ENCODE measurements at places on chromosomes 7 and 10.
A peak's percentile ranks its signal among the peaks of the same experiment; 100 is the strongest.

- DNase-seq, result peak; percentile 36
These were observed 44.0 kb upstream of the COL13A1 start for GRCh38 chr10:69757553-69758309.

- no peak for DNase-seq
These were observed 17.4 kb downstream of the CYP3A4 start for GRCh38 chr7:99766484-99767099.

DNA sequence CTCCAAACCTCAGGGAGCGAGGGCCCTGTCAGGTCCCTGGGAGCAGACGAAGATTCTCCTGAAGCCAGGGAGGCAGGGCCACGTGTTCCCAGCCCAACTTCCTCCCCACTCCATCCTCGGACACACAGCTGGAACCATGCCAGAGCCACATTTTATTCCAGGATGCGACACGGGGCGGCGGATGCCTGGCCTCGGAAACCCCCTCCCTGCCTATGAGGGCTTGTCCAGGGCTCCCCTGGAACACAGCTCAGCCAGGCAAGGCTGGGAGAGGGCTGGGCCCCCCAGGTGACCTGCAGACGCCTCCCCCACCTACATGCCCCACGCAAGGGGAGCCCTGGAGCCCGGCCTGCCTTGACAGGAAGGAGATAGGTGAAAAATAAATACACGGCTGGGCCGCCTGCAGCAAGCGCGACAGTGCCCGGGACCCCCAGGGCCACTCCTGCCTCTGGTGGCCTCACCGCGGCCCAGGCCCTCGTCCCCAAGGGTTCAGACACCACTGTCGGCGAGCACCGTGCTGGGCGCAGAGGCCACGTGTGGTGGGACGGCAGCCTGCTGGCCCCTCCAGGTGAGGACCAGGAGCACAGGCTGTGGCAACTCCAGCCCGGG is 21.5 kb downstream of the GET4 start:
- DNase-seq, result peak; percentile 91

DNA sequence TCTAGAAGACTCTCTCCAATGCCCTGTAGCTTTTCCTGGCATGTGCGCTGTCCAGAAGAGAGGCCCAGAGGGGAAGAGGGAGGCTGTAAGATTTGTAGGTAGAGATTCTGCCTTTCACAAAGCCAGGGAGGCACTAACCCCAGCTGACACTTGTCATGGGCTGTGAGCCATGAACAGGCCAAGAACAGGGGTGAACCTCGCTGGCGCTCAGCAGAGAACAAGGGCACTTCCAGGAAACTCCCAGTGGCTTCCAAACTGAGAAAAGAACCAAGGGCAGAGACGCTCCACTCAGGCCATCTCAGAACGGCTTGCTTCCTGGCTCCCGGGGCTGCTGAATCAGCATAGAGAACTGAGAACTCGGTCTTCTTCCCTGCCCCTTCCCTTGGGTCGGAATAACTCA is 257.8 kb upstream of the ZNF32 start:
- no peak for DNase-seq

DNA sequence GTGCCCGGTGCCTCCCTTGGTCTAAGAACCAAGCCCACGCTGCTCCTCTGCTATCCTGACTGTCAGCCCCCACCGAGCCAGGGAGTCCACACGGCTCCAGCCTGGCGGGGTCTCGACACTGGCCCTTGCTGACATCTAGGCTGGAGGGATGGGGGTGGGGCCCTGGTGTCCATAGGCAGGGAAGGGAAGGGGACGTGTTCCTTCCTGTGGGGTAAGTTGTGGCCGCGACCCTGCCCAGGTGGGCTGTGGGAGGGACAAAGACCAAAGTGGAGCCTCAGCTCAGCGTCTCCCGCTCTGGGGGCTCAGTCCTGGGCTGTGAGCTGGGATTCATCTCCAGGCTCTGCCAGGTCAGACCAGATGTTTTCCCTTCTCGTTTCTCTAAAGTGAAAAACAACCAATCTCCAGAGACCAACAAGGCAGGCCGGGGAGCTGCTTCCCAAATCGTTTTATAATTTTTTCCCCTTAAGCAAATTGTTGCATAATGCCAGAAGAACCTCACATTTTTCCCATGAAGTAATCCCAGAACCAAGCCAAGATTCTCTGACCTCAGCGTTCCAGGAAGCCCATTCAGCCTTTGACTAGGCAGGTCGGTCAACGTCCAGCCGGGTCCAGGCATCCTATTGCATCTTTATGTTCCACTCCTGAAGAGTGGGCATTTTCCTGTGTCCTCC is 101.2 kb downstream of the RGS10 start:
- no peak for DNase-seq

DNA sequence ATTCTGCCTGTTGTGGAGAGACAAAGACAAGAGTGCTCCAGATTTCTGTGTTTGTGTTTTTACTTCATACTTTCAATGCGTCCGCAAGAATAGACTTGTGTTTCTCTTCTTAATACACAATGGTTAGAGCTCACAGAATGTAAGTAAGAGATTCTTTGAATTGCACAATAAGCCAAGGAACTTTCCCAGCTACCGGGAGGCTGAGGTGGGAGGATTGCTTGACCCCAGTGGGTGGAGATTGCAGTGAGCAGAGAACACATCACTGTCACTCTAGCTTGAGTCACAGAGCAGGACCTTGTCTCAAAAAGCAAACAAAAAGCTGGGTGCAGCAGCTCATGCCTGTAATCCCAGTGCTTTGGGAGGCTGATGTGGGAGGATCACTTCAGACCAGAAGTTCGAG is 250.7 kb upstream of the MYO3A start:
- DNase-seq, result no peak

- no peak for DNase-seq
These were observed 150.4 kb downstream of the ETV1 start for GRCh38 chr7:13839063-13839462.

DNA sequence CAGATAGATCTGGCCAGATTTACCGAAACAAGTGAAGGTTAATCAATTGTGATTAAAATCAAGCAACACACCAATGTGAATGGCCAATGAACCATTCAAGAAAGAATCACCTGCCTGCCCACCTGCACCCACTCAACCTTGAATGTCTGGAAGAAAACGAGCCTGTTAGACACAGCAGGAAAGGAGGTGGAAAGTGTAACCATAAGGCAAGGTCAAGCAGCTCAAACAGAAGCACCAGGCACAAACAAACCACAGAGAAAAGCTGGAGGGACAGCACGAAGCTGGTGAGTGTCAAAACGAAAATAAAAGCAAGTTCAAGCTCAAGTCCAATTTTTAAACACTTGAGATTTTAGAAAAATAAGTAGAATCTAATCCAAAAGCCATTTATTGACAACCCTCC is 64.9 kb downstream of the STEAP1B start:
- no peak for DNase-seq

DNA sequence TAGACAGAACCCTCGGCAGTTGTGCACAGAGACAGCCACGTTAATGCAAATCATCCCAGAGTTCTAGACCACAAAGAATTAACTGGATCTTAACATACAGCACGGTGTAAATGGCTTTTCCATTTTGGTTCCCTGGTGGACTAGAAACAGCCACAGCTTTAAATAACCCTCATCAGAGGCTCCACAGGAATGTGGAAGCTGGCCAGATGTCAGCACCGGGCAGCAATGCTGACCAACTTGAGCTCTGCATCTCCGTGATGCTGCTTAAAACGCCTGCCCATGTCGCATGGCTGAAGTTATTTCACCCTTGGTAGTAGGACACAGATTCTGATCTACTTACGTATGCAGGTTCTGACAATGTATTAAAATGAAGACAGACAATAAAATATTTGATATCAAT is 24.5 kb downstream of the RSU1 start:
- DNase-seq, result no peak

GRCh38 chr10:88070080-88070880 is 206.9 kb downstream of the PTEN start:
- DNase-seq, result no peak

GRCh38 chr7:37433166-37433565 is 15.5 kb downstream of the ELMO1 start:
- peak; percentile 36 for DNase-seq

DNA sequence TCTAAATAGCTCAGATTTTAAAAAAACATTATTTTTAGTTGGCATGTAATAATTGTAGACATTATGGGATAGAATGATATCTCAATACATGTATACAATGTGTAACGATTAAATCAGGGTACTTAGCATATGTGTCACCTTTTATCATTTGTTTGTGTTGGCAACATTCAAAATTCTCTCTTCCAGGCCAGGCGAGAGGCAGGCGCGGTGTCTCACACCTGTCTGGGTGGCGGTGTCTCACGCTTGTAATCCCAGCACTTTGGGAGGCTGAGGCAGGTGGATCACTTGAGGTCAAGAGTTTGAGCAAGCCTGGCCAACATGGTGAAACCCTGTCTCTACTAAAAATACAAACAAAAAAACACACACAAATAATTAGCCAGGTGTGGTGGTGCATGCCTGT is 151.7 kb downstream of the RTKN2 start:
- DNase-seq, result no peak

DNA sequence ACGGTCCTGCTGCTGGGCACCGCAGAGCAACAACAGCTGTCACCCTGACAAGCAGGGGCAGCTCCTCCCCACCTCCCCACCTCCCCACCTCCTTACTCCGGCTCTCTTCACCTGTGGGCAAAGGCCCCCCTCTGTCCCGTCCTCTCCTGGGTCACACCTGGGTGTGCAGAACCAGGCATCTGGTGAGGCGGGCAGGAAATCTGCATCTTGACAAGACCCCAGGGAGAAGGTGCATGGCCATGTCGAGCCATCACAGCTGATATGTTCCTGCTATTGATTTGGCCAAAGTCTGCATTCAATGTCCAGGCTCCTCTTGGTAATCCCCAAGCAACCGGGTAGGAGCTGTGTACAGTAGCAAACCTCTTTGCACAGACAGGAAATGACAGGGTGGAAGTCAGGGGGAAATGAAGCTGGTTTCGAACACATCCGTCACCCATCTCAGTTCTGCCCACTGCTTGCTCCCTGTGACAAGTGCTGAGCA is 554.2 kb downstream of the DNAJB6 start:
- no peak for DNase-seq

DNA sequence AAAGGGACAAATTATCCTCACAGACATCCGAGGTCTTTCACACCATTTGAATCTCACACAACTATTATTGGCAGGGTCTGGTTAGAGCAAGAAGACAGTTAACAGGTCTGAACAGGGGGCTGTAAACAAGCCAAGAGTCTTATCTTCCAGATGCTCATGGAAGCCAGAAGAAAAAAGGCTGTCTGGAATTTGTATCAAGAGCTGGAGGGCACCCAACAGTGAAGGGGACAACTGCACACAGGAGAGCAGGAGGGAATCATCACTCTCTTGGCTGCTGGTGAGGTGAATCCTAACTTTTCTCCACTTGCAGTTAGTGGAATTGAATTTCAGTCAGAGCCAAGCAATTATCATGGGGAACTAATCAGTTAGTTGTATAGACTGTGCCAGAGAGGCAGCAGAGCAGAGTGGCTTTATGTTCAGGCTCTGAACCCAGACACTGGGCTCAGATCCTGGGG is 880.2 kb upstream of the AUTS2 start:
- no peak for DNase-seq

GRCh38 chr7:119562839-119563238 is 710.1 kb upstream of the KCND2 start:
- DNase-seq, result no peak

DNA sequence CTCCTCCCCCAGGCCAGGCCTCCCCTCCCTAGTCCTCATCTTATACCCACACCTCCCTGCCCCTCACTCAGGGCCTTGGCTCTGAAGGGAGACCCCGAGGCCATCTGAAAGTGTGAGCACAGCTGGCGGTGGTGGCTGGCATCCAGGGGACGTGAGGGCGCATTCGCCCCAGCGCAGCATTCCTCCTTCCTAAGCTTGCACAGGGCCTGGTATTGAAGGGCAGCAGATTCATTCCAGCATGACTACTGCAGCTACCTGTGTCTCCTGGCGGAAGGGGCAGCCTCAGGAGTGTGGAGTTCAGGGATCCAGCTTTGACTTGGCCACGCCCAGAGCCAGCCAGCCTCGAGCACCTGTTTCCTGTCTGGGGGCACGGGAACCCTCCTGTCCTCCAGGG is 72.6 kb downstream of the PARP12 start:
- no peak for DNase-seq

- no peak for DNase-seq
These were observed 345.5 kb downstream of the LRMDA start for GRCh38 chr10:75776738-75777504.

GRCh38 chr10:14723052-14723689 is 51.5 kb downstream of the FAM107B start:
- DNase-seq, result no peak

GRCh38 chr7:131042269-131043160 is 285.2 kb upstream of the MKLN1 start:
- DNase-seq, result no peak

DNA sequence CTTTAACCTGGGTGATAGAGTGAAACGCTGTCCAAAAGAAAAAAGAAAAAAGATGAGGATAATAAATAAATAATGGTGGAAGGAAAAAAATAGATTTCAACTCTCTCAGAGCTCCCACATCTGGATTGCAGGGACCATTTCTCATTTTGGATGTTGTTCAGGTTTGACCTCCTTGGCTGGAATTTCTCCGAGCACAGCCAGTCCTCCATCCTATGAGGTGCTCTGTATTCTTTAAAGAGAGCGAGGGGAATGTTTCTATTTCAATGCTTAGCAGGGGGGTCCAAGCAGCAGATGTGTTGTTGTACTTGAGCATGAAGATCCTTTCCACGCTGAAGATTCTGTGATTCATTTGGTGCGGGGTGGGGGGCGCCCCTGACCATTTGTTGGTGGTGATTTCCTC is 17.7 kb upstream of the SEPHS1 start:
- DNase-seq, result no peak

DNA sequence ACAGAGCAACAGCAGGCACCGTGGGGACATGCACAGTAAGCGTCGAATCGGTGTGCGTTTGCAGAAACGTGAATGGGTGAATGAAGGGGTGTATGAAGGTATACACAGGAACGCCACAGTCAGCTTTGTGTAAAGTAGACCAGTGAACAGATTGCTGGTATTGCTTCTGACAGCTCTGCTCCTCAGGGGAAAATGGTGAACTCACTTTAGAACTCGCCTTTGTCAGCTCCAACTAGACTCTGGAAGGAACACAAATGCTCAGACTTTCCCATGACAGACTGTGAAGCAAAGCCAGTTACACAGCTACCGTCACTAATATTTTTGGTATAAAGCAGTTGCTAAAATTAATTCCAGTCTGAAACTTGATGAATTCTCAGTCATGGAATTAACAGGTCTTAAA is 78.9 kb downstream of the CUX1 start:
- no peak for DNase-seq

GRCh38 chr7:92798517-92799249 is 37.7 kb downstream of the CDK6 start:
- DNase-seq, result no peak

GRCh38 chr7:131683536-131684125 is 127.2 kb upstream of the PODXL start:
- no peak for DNase-seq

Measured in HT-29 (cell line).